ENCODE measurements at places on chromosomes 2 and 18.

GRCh38 chr18:56505971-56506370, 132.4 kb downstream of the TXNL1 start:
- no peak for DNase-seq

DNA sequence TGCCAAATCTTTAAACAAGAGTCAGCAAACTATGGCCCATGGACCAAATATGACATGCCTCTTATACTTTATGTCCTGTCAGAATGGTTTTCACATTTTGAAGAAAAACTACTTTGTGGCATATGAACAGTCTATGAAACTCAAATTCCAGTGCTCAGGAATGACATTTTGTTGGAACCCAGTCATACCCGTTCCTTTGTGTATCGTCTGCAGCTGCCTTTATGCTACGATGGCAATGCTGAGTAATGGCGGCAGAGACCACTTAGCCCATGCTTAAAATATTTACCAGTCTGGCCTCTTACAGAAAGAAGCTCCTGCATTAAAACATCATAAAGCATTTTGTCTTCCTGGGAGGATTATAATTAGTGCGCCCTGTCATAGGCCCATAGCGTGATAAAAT, 140.5 kb upstream of the FHL2 start:
- no peak for DNase-seq

DNA sequence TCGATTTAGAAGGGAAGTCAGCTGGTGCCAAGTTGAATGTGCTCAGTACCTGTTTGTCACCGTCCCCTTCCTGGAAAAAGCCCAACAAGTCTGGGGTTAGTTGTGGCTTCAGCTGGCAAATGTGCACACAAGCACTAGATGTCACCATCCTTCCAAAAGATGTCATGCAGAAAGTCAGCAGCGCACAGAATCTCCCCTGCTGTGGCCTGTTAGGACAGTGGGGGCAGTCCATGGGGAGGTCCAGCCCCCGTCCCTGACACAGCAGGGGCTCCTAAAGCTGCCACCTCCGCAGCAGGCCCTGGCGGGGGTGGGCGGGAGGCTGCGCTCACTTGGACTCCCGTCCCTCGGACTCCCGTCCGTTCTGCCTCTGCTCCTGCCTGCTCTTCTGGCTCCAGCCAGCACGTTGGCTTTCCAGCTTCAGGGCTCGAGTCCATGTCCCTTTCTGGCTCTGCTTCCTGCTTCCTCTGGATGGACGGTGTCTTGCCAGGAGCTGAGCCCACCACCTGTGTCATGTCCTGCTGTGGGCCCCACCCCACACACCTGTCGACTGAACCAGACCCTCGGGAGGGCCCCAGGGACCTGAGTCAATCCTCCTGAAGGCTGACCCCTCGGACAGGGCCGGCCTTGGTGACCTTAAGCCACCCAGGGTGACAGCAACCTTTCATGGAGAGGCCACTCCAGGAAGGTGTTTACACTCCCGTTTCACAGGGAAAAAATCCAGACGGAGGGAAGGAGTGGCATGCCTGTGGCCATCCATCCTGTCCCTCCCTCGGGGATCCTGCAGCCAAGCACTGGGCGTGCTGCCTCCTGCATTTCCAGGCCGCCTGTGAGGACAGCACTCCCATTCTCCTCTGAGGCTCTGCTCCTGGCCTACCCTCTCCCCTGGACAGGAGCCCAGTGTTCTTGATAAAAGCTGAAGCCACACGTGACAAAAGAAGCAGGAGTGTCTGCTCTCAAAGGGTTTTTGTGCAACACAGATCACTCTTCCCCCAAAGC, 8.5 kb downstream of the RAB17 start:
- peak; percentile 67 for DNase-seq

- no peak for DNase-seq
These were observed 131.6 kb downstream of the CCDC85A start for GRCh38 chr2:56315376-56315775.

DNA sequence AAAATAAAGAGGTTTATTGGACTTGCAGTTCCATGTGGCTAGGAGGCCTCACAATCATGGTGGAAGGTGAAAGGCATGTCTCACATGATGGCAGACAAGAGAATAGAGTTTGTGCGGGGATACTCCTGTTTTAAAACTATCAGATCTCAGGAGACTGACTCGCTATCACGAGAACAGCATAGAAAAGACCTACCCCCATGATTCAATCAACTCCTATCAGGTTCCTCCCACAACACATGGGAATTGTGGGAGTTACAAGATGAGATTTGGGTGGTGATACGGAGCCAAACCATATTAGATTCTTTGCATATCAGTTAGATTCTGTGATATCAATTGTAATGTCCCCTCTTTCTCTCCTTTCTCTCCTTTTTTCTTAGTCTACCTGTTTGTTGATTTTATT, 1178.7 kb upstream of the LRRTM1 start:
- DNase-seq: no peak

GRCh38 chr2:9422321-9423099, 818 bp downstream of the ITGB1BP1 start:
- peak; percentile 28 for DNase-seq

DNA sequence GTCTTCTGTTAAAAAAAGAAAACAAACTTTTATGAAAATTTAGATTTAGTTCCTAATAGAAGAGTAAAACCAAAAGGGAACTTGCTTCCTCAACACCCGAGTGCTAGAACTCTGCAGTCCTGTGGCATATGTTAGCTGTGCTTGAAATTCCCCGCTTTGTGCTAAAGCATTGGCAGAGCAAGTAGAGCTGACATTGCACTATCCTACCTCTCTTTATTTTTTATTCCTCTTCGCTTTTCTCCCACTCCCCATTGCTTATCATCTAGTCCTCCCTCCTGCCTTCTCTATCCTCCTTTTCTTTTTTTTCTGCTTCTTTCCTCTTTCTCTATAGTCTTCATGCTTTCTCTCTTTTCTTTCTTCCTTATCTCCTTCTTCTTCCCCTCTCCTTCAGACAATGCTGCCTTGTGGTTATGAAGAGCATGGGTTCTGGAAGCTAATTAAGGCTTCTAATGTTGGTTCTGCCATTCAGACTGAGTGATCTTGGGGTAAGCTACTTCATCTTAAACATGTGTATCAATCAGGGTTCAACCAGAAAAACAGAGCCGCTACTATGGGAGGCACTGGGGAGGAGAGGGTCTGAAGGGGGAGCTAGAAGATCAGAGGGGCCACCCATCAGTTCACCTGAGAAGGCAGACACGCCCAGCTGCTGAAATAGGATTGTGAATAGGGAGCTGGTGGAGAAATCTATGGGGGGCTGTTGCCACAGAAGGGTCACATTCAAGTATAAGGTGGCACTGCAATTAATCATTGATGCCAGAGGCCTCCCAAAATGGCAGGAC, 31.4 kb upstream of the PELI1 start:
- DNase-seq: no peak

DNA sequence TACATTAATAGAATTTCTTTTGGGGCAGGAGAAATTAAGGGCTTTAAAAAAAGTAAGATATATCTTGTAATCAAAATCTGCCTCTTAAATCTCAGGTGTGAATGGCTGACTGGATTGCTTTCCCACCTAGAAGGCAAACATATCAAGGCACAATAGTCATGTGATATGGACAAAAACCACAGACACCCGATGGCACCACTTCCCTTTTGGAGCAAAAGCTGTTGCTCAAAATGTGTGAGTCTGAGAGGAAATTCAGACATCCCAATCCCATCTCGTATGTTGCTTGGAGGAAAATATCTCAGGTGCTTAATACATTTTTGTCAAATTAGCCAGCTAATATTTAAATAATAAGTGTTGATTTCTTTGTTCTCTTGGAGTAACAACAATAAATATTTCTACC, 120.7 kb downstream of the KCNF1 start:
- no peak for DNase-seq

DNA sequence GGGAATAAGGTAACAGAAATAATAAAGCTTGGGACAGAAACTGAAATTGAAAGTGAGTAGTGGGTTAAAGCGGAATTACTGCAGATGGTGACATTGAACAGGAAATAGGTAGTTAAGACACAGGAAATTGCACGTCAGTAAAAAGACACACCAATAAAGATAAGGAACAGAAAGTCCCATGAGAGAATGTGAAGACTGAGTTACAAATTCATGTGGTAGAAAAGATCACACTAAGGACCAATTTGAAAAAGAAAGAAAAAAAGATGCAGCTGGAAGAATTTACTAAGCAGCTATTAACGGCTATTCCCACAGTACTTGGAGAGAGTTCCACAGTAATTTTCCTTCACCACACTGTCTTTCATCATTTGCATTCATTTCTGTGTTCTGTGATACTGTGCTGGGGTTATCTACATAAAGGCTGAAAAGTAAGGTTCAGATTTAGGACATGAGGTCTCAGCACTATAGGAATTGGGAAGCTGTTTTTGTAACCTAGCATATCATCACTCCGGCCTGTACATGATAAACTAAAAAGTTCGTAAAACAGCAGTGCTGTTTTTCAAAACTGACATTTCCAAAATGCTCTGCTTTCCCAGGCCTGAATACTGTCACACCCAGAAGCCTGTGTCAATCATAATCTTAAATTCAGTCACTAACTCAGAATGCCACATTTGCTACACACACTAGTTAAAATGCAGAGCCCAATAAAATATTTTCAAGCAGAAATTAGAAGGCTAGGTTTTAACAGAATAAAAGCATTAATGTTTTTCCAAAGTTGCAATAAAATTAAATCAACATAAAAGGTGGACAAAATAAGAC, 42.9 kb downstream of the SRBD1 start:
- DNase-seq: peak; percentile 38

DNA sequence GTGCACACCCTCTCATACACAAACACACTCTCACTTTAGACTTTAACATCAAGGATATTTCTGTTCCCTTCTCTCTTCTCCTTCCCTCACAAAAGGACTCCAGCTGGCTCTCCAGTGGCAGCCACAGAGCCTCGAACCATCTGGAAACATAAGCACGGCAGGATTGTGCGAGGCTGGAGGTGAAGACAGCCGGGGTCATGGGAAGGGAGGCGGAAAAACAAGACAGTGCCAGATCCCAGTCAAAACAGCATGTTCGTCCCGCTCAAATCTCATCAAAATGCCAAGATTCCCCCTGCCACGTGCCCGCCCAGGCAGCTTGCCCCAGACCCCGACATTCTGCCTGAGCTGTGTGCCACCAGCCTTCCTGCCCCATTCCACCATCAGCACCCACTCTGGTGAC, 180.3 kb downstream of the ZBTB7C start:
- no peak for DNase-seq

- DNase-seq: no peak
These were observed 129.9 kb downstream of the TANC1 start for GRCh38 chr2:159098361-159098760.

GRCh38 chr2:147711031-147711430, 133.8 kb upstream of the ACVR2A start:
- DNase-seq: no peak

DNA sequence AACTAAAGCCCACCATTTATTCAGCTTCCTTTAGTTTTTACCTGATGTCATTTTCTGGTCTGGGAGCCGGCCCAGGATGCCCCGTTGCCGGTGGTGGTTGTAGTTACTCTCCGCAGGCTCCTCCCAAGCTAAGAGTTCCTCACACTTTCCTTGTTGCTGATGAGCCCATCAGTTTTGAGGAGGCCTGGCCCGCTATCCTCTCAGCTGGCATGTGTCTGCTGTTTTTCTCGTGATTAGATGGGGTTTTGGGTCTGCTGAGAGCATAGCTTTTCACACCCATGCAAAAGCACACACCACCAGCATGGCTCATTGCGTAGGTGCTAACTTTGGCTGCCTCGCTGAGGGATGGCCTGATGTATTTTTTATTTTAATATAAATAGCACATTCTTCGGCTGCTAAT, 72.1 kb downstream of the PSMG2 start:
- no peak for DNase-seq

DNA sequence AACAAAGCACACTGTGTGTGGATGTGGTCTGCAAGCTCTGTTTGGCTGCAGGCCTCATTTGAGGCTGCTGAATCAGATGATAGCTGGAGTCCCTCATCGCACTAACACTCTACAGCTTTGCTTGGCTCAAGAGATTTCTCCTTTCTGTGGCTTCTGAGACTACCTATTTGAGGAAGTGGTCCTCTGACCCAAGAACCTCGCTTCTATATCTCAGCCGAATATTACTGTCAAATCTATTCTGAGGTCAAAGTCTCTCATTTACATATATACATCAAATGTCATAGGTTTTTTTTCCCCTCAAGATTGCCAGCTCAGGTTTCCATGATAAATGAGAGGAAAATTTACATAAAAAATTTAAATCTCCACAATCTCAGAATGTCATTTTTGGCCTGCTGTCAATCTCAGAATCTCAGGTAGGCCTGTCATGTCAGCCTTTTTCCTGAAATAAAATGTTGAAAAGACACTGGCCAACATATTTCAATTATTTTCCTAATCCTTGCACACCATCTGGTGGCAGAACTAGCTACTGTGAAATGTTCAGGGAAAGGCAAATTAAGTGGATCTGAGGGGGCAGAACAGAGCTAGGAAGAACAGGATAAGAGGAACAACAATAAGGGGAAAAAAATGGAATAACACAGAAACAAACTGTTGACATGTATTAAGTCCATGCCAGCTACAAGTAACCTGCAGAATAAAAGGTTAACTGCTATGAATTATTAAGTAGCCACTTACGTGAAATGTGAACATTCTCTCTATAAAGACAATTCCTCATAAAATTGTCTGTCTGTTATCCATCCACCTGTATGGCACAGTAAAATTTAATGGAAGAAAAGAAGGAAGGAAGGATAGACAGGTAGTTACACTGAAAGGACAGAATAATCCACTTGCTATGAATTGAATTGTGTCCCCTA, 39.3 kb downstream of the AP1S3 start:
- DNase-seq: peak; percentile 71

DNA sequence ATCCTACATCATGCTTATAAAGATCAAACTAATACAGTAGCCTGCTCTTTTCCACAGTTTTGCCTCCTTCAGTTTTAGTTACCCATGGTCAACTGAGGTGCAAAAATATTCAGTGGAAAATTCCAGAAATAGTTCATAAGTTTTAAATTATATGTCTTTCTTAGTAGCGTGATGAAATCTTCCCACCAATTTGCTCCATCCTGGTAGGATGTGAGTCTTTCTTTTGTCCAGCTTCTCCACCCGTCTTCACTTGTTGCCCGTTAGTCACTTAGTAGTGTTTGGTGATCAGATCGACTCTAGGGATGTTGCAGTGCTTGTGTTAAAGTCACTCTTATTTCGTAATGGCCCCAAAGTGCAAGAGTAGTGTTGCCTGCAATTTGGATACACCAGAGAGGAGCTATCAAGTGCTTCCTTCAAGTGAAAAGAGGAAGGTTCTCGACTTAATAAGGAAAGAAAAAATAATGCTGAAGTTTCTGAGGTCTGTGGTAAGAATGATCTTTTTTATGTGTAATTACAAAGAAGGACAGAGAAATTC, 57.0 kb downstream of the CEP192 start:
- no peak for DNase-seq

DNA sequence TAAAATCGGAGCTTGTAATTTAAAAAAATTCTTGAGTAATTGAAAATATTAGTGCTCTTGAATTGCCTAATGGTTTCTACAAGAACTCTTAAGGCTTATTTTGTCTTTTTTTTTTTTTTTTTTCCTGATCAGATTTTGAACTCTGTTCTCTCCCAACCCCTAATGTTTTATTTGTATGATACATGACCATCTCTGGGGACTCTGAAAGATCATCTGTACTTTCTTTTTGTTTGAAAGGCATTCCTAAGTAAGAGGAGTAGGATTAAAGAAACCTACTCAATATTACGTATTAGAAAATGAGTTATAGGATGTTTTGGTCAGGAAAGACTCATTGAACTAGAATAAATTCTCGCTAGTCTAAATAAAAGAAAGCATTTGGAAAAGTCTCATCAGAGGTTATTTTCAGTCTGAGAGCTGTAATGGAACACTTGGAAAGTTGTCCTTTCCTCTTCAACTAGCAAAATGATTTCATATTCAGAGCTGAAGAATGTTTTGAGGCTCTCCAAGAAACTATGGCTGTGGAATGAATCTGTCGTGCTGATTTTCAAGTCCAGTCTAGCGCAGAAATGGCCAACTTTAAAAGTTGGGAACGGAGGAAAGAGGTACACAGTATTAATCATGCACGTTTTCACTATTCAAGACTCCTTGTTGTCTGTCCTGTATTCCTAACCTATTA, 182.7 kb downstream of the PRPF40A start:
- no peak for DNase-seq

Data from astrocyte of the spinal cord (primary cell).